ENCODE measurements at places on chromosomes 1 and 21.

DNA sequence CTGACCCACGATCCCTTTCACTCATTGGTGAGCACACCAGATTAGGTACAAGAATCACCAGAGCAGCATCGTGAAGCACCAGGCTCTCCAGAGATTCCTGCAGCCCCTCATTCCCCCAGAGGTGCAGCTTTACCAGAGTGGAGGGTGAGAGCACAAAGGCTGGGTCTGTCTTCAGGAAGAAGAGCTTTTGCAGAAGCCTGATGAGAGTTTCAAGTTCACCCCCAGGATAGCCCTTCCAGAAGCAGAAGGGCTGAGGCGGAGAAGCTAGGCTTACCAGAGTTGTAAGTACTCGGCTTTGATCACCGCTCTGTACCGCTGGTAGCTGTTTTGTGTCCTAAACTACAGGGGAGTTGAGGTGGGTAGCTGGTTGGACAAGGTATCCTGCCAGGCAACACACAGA lies 3.1 kb downstream of the TSSK3 start:
- no peak for DNase-seq

DNA sequence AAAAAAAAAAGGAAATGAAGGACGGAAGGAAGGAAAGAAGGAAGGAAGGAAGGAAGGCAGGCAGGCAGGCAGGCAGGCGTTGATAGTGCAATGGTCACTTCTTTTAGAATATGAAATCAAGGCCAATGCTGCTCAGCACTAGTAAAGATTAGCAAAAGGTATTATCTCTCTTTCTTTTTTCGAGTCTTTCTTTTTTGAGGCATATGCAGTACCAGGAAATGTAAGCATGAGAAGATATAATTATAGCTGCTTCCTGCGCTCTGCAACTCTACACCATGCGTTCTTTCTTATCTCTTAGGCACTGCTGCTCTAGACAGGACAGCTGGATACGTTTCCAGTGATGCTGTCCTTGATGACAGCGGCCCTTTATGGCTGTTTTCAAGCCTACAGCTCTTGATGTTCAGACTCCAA lies 1512.5 kb upstream of the B3GALT2 start:
- DNase-seq = no peak

- DNase-seq = no peak
Observed at GRCh38 chr1:87958716-87959115, 630.0 kb downstream of the LMO4 start.

- DNase-seq = no peak
Observed at GRCh38 chr1:2554621-2555387, 1.4 kb upstream of the TNFRSF14 start.

- peak; percentile 94 for DNase-seq
Observed at GRCh38 chr1:151008244-151009205, at the start of gene PRUNE1. Gene PRUNE1, plus strand, starts transcription at chr1:151008449. Its CDS starts 184 bp downstream, at chr1:151008633.

DNA sequence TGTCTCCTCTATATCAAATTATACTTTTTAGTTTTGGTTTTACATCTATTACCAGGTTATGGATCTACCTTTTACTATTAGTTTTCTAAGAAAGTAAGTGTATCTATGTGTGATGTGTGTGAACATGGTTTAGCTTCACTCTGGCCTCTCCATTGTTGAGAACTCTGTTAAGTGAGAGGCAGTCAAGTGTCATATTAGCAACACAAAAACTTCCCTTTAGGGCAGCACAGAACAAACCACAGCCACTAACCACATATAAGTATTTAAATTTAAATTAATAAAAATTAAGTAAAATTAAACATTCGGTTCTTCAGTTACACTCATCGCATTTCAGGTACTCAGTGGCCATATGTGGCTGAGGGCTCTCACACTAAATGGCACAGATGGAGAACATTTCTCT lies 96.6 kb downstream of the DPYD start:
- no peak for DNase-seq

DNA sequence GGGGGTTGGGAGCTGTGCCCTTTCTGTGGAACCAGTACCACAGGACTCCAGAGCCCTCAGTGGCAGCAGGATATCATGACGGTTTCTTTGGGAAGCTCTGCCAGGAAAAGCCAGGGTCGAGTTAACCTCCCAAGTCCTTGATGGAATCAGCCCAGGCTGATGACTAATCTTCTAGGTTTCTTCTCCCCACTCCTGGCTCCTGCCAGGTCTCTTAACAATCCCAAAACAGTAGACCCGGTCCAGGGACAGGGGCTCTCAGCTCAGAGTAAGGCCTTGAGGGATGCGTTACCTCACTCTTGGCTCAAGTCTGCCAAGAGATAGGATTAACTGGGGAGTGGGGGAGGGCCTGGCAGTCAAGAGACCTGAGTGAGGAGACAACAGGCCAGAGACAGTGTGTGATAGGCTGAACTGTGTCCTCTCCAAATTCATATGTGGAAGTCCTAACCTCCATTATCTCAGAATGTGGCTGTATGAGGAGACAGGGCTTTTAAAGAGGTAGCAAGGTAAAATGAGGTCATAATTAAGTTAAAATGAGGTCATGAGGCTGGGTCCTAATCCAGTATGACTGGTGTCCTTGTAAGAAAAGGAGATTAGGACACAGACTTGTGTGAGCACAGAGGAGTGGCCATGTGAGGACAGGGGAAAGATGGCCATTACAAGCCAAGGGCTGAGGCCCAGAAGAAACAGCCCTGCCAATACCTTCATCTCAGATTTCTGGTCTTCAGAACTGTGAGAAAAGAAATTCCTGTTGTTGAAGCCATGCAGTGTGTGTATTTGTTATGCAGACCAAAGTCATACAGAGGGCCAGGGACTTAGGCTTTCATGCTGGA lies 95.0 kb downstream of the BEND5 start:
- DNase-seq = no peak

GRCh38 chr1:119055568-119055967 lies 67.4 kb upstream of the TBX15 start:
- no peak for DNase-seq

DNA sequence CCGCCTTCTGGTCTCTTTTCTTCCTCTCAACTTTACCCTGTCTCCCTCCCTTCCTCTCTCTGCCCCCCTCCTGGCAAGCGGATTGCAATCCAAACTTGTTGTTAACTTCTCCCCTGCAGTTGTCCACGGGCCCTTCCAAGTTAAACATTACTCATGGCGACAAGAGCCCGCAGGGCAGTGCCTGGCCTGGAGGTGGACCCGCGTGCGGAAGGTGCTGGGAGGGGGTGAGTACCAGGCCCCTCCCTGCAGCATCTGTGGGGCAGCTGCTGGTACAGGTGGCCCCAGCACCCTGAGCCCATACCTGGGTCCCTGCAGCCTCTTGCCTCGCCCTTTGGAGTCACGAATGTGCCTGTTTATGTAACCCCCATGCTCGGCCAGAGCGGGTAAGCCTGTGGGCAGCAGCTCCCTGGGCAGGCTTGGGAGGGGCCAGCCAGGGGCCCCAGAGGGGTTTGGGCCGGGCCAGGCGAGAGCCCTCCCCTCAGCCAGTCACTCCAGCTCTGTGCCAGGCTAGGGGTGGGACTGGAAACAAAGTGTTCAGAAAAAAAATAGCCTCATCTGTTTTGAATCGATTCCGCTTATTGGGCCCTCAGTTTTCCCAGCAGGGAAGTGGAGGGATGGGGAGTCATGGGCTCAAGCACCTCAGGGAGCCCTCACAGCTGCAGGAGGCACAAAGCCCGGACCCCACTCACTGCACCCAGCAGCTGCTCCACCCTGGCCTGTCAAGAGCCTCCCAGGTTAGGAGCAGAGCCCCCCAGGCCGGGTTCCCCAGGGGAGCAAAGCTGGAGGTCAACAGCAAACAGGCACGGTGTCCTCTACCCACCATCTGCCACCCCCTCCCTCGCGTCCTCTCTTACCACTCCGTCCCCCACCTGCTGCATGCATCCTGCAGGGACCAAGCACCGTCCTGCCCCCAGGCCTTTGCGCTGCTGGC lies 14.0 kb upstream of the FAAP20 start:
- DNase-seq = no peak

- DNase-seq = no peak
Observed at GRCh38 chr1:152630596-152630995, 7.7 kb upstream of the LCE3A start.

DNA sequence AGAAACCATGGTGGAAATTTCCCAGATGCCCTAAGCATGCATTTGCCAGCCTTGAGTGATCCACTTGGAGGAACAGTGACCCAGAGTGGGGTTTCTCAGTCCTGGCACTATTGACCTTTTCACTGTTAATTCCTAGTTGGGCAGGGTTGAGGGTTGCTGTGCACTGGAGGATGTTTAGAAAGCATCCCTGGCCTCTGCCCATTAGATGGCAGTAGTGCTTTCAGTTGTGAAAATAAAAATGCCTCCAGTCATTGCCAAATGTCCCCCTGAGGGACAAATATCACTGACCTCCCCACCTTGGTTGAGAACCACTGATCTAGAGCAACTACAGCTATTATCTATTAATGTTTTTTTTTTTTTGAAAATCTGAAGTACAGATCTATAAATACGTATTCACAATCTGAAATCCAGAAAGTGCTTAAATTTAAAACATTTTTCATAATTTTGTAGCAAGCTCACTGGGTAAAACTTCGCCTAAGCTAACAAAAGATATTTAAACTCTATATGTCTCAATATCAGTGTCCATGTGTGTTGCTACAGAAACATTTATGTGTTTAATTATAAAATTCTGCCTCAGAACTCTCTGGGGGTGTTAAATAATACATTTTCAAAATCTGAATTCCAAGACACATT lies 27.3 kb downstream of the F3 start:
- DNase-seq = no peak

Data from activated CD4-positive, alpha-beta T cell treated with anti-CD3 and anti-CD28 coated beads for 24 hours (primary cell).